ENCODE measurements at places on chromosomes 16 and 17. TPM values are rescaled to one million over a fixed set of nuclear protein-coding genes. Genes with fewer than 3 reads are reported as not detected.

KRT17 gene
- not detected for total RNA-seq

IKZF3 gene
- 78.1 TPM for total RNA-seq

CCL8 gene
- not detected for total RNA-seq

CD300LB gene
- total RNA-seq = not detected

COG7 gene
- total RNA-seq = 19.2 TPM

CES4A gene
- 20.7 TPM for total RNA-seq

CEP131 gene
- 9.0 TPM for total RNA-seq

MPO gene
- total RNA-seq = 1.1 TPM

TLCD2 gene
- total RNA-seq = 0.59 TPM

SBK1 gene
- total RNA-seq = 25.0 TPM

SHMT1 gene
- 14.7 TPM for total RNA-seq

RSKR gene
- total RNA-seq = 14.2 TPM

FZD2 gene
- 0.38 TPM for total RNA-seq

KLHL10 gene
- not detected for total RNA-seq

CHP2 gene
- not detected for total RNA-seq

GALK1 gene
- 8.4 TPM for total RNA-seq

PRR11 gene
- 3.3 TPM for total RNA-seq

CACNA1G gene
- total RNA-seq = not detected

ODAD4 gene
- total RNA-seq = 0.26 TPM

KRT37 gene
- total RNA-seq = not detected

MRPL28 gene
- total RNA-seq = 34.5 TPM

ZPBP2 gene
- total RNA-seq = not detected

HLF gene
- total RNA-seq = 2.5 TPM

MPV17L gene
- total RNA-seq = 0.09 TPM

C17orf50 gene
- total RNA-seq = not detected

ARHGAP44 gene
- not detected for total RNA-seq

WNT3 gene
- total RNA-seq = 0.09 TPM

OR1F1 gene
- not detected for total RNA-seq

CXCL16 gene
- total RNA-seq = 2.8 TPM

TPPP3 gene
- not detected for total RNA-seq

LPO gene
- total RNA-seq = not detected

PABPN1L gene
- not detected for total RNA-seq

HIGD1B gene
- total RNA-seq = not detected

GABARAP gene
- total RNA-seq = 225 TPM

Measured in T-cell (primary cell).